Hepatic stellate cell (primary cell): ENCODE measurements at places on chromosomes 2 and 18.
A peak's percentile ranks its signal among the peaks of the same experiment; 100 is the strongest.

DNA sequence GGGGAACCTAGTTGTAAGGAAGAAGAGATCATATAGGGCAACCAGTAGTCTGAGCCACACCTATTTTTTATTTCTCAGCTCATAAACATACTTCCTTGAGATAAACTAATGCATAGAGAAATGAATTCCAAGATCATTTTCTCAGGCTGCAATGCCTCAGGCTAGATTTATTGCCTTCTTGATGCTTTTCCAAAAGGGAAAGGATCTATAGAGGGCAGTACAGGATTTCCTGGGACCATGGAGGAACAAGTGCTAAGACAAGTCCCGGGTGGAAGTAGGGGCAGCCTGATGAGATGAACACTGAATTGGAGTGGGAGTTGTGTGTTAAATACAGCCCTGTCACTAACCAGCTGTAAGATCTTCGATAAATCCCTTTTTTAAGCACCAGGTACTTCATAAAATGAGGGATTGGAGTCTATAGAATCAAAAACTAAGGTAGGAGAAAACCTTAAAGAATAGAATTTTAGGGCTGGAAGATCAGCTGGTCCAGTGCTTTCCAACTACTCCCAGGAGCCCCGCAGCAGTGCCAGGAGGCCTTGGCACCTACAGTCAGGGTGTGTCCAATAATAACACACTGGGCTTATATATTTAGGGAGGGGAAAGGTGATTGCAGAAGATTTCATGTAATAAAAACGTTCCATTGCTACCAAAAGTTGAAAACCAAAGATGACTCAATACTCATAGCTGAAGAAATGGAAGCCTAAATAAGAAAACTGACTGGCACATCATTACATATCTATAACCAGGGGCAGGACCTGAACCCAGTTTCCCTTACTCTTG is 58.1 kb downstream of the SERTAD2 start:
- no peak for DNase-seq

DNA sequence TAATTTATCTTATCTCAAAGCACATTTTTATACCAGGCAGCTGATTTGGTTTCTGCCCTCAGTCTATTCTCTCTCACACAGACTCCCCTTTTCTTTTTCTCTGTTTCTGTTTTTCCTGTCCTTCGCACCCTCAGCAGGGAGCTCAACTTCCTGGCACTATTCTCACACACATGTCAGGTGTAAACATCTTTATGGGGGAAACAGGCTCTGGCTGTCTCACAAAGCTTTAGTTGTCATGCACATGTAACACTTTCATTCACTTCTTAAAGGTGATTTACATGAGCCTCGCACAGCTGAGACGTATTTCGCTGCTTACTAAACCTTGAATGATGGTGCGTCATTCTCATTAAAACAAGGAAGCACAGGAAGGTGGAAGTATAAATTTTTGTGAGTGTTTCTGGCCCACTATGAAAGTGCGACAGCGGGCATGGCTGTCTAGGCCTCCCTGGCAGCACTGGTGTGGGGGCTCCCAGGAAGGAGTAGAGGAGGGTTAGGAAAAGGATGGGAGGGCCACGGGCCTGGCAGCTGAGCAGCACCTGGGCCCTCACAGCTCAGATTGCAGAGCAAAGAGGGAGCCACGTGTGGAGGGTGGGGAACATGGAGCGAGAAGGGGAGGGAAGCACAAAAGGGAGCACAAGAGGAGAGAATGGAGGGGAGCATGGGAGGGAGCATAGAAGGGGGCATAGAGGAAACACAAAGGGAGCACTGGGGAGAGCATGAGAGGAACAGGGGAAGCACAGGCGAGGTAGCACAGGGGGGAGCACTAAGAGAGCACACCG is 46.2 kb upstream of the SNTG2 start:
- DNase-seq, result no peak

DNA sequence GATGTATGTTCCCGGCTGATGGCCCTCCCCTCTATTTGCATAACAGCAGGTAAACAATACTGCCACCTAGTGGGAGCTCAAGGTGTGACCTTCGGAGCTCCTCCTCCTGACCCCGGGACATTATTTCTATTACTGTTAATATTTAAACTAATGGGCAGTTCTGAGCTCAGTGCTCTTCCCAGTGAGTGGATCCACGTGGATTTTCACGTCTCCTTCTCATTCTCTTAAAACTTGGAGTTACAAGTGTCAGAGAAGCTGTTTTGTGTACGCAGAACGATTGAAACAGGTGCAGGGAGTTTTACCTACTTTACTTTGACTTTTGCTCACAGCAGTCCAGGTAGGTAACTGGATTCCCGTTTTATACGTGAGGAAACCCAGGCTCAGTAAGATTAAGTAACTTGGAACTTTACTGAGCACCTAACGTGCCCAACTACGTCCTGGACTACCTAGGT is 127.3 kb downstream of the PRKCE start:
- DNase-seq, result peak; percentile 71

GRCh38 chr18:80181642-80182461 is 65.5 kb downstream of the PARD6G start:
- DNase-seq, result no peak

GRCh38 chr2:230890646-230891045 is 25.9 kb downstream of the ITM2C start:
- no peak for DNase-seq

GRCh38 chr18:50955253-50955652 is 12.6 kb upstream of the ELAC1 start:
- no peak for DNase-seq

- peak; percentile 38 for DNase-seq
Measured at GRCh38 chr18:7000484-7001096, 117.0 kb downstream of the LAMA1 start.

- no peak for DNase-seq
Measured at GRCh38 chr2:238106698-238107524, 6.8 kb downstream of the ESPNL start.

DNA sequence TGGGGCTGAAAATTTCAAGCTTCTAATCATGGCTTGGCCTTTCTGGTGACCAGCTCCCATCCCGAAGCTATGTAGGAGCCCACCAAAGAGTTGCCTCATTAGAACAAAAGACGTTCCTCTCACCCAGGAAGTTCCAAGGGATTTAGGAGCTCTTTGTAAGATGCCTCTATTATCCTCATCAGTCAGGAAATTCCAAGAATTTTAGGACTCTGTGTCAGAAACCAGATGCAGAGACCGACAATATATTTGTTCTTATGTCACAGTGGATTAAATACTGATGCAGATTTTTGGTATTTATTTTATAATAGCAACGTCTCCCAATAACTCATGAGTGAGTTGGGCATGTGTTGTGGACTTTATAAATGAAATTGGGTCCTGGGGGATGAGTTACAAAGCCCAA is 91.8 kb upstream of the SKOR2 start:
- peak; percentile 32 for DNase-seq

DNA sequence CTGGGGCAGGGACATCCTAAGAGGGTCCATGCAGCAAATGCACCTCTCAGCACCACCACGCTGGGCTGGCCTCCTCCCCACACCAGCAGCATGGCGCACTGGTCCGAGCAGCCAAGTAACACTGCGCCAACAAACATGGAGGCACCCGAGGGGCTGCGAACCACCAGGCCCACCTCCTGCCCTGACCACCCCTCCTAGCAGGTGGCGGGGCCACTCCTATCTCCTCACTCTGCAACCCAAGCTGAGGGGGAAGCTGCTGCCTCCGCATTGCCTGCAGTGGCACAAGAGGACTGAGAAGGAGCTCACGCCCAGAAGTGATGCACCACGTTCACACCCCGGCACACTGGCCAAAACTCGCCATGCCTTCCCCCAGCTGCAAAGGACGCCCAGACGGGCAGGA is 94.4 kb downstream of the EIPR1 start:
- no peak for DNase-seq

DNA sequence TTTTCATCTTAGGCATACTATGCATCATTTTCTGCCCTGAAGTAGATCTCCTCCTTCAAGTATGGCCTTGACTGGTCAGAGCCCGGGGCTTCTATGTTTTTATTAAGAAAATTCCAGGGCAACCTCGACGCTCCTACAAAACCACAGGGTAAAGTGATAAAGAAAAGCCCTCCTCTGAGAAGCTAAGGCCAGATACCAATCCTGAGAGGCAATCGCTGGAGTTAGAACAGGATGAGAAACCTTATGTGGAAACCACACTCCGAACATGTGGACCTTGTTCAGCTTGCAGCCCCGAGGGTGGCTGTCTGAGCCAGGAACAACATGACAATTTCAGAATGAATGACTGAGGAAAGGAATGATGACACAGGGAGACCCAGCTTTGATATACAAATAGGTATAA is 35.6 kb downstream of the RMC1 start:
- no peak for DNase-seq

- no peak for DNase-seq
Measured at GRCh38 chr18:14179306-14179705, 47.1 kb upstream of the ZNF519 start.

- peak; percentile 21 for DNase-seq
Measured at GRCh38 chr2:38509314-38509946, 93.3 kb downstream of the HNRNPLL start.

DNA sequence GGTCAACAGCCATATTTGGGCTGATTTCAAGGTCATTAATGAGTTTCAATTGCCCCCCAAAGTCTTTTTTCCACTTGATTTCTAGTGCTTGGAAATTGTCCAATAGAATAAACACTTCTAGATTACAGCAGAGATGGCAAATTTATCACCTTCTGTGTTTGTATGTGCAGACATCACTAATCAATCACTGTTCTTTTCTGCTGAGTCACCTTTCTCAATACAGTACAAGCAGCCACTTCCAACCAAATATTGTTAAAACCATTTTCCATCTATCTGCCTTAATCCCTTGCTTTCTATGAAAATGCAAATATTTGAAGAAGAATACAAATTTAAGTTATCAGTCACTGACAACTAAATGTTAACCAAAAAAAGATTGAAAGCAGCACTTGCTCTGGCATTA is 40.2 kb upstream of the ZNF521 start:
- DNase-seq, result no peak

DNA sequence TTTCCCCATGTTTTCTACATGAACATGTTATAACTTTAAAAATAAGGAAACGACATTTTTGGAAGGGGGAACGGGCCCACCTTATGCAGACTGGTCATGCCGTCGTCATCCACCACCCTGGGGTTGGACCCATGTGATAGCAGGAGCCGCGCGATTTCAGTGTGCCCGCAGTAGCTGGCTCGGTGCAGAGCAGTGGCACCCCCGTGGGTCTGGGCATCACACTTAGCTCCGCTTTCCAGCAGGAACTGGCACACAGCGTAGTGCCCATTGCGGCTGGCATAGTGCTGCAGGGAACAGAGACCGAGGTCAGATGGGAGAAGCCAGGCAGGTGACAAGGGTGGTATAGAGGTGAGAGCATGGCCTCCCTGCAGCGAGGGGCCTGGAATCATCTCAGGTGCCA is 4.5 kb downstream of the ANKRD39 start:
- no peak for DNase-seq

GRCh38 chr2:195049372-195050031 is 607.5 kb upstream of the SLC39A10 start:
- DNase-seq, result no peak

GRCh38 chr2:160859096-160859495 is 301.1 kb upstream of the TANK start:
- no peak for DNase-seq

GRCh38 chr2:10185046-10185445 is 62.5 kb downstream of the RRM2 start:
- no peak for DNase-seq

GRCh38 chr2:8615252-8615575 is 66.6 kb upstream of the ID2 start:
- DNase-seq, result no peak

- DNase-seq, result no peak
Measured at GRCh38 chr2:107663632-107664031, 163.1 kb upstream of the RGPD4 start.

GRCh38 chr2:48482313-48482712 is 47.6 kb upstream of the STON1 start:
- no peak for DNase-seq

DNA sequence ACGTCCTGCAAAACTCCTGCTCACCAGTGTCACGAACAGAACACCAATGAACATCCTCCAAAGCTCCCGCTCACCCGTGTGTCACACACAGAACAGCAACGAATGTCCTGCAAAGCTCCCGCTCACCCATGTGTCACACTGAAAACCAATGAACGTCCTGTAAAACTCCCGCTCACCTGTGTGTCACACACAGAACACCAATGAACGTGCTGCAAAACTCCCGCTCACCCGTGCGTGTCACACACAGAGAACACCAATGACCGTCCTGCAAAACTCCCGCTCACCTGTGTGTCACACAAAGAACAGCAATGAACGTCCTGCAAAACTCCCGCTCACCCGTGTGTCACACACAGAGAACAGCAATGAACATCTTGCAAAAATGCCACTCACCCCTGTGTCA is 20.5 kb upstream of the FAM110C start:
- DNase-seq, result no peak

- DNase-seq, result no peak
Measured at GRCh38 chr2:202780514-202781021, 91.0 kb downstream of the ICA1L start.

DNA sequence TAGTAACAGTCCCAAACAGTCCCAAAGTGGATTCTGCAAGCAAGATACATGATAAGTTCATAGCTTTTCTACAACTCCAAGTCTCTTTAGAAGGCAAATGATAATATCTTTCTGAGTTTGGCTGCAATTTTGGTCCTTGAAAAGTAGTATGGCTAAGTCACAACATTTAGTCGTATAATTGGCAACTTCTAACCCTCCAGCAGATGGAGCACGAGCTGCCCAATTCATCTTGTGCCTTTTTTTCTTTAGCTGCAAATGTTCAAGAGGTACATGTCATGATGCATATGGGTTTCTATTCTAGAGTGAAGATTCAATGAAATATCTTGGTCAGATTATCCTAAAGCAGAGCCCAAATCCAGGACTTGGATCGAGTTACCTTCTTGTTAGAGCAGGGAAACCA is 127.0 kb upstream of the KLHL14 start:
- DNase-seq, result no peak

DNA sequence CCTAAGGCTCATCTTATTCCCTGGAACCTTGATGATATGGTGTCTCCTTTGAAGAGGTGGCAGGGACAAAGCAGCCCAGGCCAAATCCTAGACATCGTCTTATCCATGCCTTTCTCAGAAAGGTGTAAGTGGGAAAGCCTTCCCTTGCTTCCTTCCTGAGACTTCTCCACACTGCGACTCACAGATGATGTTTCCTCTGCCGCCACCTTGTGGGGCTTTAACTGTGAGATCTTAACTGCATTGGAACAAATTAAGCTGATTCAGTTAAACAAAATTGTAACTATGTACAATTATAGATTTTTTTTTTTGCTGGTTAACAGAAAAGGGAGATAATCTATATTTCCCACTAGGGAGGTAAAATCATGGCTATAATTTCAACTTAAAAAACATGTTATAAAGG is 10.0 kb upstream of the GCA start:
- no peak for DNase-seq

DNA sequence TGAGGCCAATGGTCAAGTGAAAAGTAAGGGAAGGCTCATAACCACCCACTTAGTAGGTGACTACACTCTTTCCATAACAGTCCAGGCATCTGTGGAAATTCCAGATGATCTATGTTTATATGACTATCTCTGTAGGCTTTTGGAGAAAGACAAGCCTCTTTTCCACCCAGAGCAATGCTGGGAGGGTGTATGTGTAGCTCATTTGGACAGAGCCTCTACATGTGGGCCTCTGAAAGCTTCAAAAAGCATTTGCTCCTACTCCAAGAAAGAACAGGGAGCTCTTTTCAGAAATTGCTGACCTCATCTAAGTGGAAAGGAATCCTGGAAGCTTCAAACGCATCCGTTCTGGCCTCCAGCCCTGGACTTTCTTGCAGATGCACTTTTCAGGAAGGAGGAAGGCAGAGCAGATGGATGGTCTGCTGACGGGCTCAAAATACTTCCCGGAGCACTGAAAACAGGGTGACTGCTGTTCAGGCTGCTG is 308.7 kb downstream of the LRATD1 start:
- DNase-seq, result no peak

GRCh38 chr2:189951791-189952535 is 110.6 kb downstream of the MSTN start:
- no peak for DNase-seq
